ENCODE measurements at places on chromosomes 3 and 15.

DNA sequence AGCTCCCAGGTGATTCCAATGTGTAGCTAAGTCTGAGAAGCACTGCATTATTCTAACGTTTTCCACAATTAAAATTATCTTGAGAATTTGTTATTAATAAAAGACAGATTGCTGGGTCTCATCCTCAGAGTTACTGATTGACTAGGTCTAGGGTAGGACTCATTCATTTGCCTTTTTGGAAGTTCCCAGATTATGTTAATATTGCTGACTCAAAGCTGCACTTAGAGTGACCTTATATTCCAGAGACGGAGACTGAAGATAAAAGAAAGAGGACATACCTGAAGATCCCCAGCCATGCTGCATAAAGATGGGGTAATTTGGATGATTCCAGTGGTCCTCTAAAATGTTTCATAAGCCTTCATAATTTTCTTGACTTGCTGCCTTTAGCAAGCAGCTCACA, 81.8 kb downstream of the PLSCR2 start:
- ATAC-seq: no peak
- no peaks in the 10 kb centered on the region for H3K27me3 ChIP-seq
- no peak overlapping the region for H3K4me3 ChIP-seq
- H3K27ac ChIP-seq: no peak overlapping the region
- no peaks in the 10 kb centered on the region for H3K36me3 ChIP-seq

GRCh38 chr3:134852893-134853351, 57.9 kb downstream of the EPHB1 start:
- no peak for ATAC-seq
- no peaks in the 10 kb centered on the region for H3K27me3 ChIP-seq
- H3K36me3 ChIP-seq: no peaks in the 10 kb centered on the region
- no peak overlapping the region for H3K4me3 ChIP-seq
- no peak overlapping the region for H3K27ac ChIP-seq

GRCh38 chr15:74217907-74218885, 15.6 kb upstream of the STRA6 start:
- no peak for ATAC-seq
- H3K4me3 ChIP-seq: no peak overlapping the region
- no peak overlapping the region for H3K27ac ChIP-seq
- H3K4me1 ChIP-seq: no peaks in the 10 kb centered on the region
- no peaks in the 10 kb centered on the region for H3K36me3 ChIP-seq

GRCh38 chr3:42652611-42653302, 740 bp upstream of the ZBTB47 start:
- ATAC-seq: peak; percentile 51
- H3K4me3 ChIP-seq: peak overlapping the region; percentile 92
- peak overlapping the region; percentile 93 for H3K27ac ChIP-seq

- H3K4me1 ChIP-seq: peaks cover 52% of the 10 kb centered on the region
- H3K27ac ChIP-seq: no peak overlapping the region
- ATAC-seq: no peak
- no peak overlapping the region for H3K4me3 ChIP-seq
Observed at GRCh38 chr3:149646181-149646766, 11.6 kb downstream of the WWTR1 start.

DNA sequence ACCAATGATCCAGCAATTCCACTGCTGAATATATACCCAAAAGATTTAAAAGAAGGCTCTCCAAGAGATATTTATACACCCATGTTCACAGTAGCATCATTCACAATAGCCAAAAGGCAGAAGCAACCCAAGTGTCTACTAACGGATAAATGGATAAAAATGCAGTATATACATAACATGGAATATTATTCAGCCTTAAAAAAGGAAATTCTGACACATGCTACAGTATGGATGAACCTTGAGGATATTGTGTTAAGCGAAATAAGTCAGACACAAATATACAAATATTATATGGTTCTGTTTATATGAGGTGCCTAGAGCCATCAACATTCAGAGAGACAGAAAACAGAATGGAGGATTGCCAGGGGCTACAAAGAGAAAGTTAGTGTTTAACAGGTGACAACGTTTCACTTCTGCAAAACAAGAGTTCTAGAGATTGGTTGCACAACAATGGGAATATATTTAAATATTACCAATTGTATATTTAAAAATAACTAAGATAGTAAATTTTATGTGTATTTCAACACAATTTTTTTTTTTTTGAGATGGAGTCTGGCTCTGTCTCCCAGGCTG, 69.4 kb downstream of the STAG1 start:
- no peak for ATAC-seq
- no peak overlapping the region for H3K27ac ChIP-seq
- no peaks in the 10 kb centered on the region for H3K36me3 ChIP-seq
- no peaks in the 10 kb centered on the region for H3K27me3 ChIP-seq

- no peaks in the 10 kb centered on the region for H3K36me3 ChIP-seq
- ATAC-seq: peak; percentile 60
- no peak overlapping the region for H3K4me3 ChIP-seq
Observed at GRCh38 chr3:64798316-64798715, 110.5 kb upstream of the ADAMTS9 start.

GRCh38 chr15:66809664-66810063, 107.6 kb downstream of the SMAD6 start:
- no peaks in the 10 kb centered on the region for H3K27me3 ChIP-seq
- H3K36me3 ChIP-seq: no peaks in the 10 kb centered on the region
- H3K4me3 ChIP-seq: no peak overlapping the region
- no peak for ATAC-seq
- H3K4me1 ChIP-seq: peaks cover 4% of the 10 kb centered on the region
- H3K27ac ChIP-seq: no peak overlapping the region

DNA sequence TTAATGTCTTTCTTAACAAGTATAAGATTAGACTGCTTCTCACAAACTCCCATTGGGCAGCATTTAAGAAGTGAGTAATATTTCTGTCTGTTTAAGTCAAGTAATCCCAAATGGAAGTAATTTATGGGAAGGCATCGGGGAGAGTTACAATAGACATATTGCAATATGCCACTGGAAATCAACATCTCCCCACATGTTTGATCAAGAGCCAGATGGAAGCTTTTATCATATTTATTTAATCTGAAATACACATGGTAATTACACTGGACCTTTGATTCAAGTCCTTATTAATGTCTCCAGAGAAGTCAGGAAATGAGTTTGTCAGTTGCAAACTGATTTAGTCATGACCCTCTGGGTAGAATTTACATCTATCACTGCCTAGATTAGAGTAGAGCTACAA, 943.8 kb downstream of the VGLL3 start:
- ATAC-seq: no peak
- no peaks in the 10 kb centered on the region for H3K4me1 ChIP-seq
- H3K27ac ChIP-seq: no peak overlapping the region
- no peak overlapping the region for H3K4me3 ChIP-seq
- no peaks in the 10 kb centered on the region for H3K27me3 ChIP-seq

- ATAC-seq: peak; percentile 95
- H3K27ac ChIP-seq: no peak overlapping the region
- no peak overlapping the region for H3K4me3 ChIP-seq
Observed at GRCh38 chr15:65318870-65319356, 14.4 kb downstream of the RNU5B-1 start.

DNA sequence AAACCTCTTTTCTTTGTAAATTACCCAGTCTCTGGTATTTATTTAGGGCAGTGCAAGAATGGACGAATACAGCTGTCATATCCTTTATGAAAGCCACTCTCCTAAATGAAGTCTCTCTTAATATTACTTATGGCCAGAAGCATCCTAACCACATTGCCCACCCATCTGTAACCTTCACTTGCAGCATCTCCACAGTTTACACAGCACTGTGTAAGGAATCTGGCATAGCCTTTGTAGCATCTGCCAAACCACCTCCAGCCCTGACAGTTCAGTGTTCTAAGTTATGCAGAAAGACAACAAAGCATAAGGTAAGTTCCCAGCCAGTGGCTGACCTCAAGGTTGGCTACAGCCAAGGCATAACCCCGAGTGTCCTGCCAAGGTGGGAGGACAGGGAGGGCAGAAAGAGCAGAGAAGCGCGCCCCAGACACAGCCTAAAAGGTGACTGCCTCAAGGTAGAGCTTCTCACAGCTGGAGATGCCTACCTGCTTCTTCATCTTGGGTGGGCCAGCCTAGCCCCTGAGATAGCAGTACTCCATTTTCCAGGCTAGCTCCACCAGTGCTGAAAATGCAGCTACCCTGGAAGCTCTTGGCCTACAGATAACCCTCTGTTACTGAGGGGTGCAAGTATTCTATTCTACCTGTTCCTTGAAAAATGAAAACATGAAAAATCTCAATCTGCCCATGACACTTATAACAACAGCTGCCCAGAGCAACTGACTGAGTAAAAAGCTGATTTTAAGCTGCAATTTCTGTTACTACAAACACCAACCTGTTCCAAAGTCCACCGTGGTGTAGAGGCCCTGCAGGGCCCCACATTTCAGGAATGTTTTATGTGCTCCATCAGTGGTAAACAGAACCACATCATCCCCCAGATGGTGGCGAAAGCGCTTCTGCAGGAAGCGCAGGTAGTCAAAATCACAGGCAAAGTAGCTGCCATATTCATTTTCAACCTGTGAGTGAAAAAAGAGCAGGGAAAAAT, 39.3 kb downstream of the GLB1 start:
- no peaks in the 10 kb centered on the region for H3K27me3 ChIP-seq
- no peak overlapping the region for H3K4me3 ChIP-seq
- ATAC-seq: no peak
- H3K27ac ChIP-seq: no peak overlapping the region
- no peaks in the 10 kb centered on the region for H3K36me3 ChIP-seq

- peaks cover 29% of the 10 kb centered on the region for H3K4me1 ChIP-seq
- H3K27ac ChIP-seq: no peak overlapping the region
- H3K36me3 ChIP-seq: no peaks in the 10 kb centered on the region
- peak; percentile 91 for ATAC-seq
Observed at GRCh38 chr15:70826634-70827033, 27.3 kb downstream of the LARP6 start.

GRCh38 chr15:39953521-39953920, 19.6 kb downstream of the EIF2AK4 start:
- ATAC-seq: no peak
- peaks cover 98% of the 10 kb centered on the region for H3K36me3 ChIP-seq

DNA sequence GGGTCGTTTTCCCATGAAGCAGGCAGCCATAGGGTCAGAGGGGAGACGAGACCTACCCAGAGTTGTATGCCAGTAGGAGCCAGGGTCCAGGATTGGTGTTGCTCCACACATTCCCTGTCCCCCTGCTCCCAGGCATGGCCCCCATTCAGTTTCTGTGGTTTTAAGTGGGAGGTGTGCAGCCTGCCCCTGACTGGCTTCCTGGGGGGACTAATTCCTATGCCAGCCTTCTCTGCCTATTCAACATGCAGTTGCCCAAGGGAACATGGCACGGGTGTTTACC, 126.3 kb downstream of the EEFSEC start:
- no peak overlapping the region for H3K4me3 ChIP-seq
- ATAC-seq: no peak
- no peaks in the 10 kb centered on the region for H3K36me3 ChIP-seq
- no peaks in the 10 kb centered on the region for H3K4me1 ChIP-seq
- H3K27ac ChIP-seq: peak overlapping the region; percentile 24

DNA sequence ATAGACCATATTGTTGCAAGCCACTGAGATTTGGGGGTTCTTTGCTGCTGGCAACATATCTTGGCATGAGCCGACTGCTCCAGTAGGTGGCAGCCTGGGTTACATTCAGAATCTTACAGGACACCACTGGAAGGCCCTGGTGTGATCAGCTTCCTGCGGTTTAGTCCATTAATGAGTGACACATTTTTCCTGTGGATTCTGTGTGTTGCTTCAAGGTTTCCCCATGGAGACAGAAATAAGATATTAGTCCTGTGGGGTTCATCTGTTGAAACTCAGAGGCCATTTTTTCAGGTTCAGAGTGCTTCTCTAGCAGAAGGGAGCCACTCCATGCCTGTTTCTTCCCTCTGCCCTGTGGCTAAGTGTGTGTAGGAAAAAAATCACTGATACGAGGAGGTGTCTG, 116.2 kb downstream of the MFSD1 start:
- no peaks in the 10 kb centered on the region for H3K36me3 ChIP-seq
- ATAC-seq: no peak
- H3K4me3 ChIP-seq: no peak overlapping the region
- H3K4me1 ChIP-seq: no peaks in the 10 kb centered on the region

DNA sequence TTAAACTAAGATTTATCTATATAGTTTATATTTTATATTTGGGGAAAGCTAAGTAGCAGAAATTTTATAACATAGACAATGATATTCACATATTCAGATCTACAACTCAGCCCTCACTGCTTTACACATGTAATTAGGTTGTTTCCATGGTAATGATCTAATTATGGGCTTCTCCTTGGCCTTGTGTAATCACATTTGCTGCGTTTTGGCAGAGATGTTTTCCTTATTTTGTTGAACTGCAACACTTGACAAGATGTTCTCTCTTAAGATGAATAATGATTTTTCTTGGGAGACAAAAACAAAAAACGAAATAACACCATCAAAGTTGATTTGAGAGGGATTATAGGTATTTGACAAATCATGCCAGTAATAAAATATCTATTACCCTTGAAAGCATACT, 635.6 kb upstream of the TBL1XR1 start:
- no peaks in the 10 kb centered on the region for H3K27me3 ChIP-seq
- H3K36me3 ChIP-seq: no peaks in the 10 kb centered on the region
- H3K27ac ChIP-seq: peak overlapping the region; percentile 83
- peaks cover 13% of the 10 kb centered on the region for H3K4me1 ChIP-seq
- no peak for ATAC-seq

All from gastroesophageal sphincter (tissue), 4 donors.